Fibroblast of gingiva (primary cell): ENCODE measurements at places on chromosomes 13 and 19.

DNA sequence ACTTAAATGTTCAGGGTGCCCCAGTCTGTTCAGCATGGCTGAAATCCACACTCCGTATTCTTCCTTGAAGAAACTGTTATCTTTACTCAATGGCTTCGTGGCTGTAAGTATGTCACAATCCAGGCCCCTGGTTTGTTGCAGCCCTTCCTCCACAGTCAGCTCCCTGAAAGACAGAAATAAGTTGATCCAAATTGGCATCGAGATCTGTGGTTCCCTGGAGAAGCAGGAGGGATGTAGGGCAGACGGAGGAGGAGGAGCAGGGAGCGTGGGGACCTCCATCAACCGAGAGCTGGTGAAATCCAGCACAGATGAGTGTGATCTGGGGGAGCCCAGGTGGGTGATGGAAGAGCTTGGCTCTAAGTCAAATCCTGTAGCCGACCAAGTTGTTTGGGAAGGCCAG, 304 bp downstream of the TSPAN16 start:
- peak; percentile 24 for DNase-seq

GRCh38 chr19:30026933-30027332, 84.9 kb downstream of the URI1 start:
- DNase-seq: no peak

DNA sequence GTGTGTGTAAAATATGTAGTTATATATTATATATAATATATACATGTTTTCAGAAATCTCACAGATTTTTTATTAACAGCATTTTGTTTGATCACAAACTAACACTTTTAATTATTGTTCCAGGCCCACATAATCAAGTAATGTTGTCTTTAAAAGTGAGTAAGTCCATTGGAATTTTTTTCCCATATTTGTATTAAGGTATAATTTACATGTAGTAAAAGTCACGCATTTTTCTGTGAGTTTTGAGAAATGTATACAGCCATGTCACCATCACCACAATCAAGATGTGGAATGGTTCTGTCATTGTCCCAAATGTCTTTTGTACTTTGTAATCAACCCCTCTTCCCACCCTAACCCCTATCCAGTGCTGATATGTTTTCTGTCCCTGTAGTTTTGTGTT, 120.0 kb upstream of the RFC3 start:
- DNase-seq: no peak

GRCh38 chr19:9819596-9819909, 674 bp upstream of the FBXL12 start:
- no peak for DNase-seq
